ENCODE measurements at places on chromosomes 5 and 9.

GRCh38 chr9:82606071-82606470, 456.9 kb downstream of the RASEF start:
- no peak for DNase-seq

DNA sequence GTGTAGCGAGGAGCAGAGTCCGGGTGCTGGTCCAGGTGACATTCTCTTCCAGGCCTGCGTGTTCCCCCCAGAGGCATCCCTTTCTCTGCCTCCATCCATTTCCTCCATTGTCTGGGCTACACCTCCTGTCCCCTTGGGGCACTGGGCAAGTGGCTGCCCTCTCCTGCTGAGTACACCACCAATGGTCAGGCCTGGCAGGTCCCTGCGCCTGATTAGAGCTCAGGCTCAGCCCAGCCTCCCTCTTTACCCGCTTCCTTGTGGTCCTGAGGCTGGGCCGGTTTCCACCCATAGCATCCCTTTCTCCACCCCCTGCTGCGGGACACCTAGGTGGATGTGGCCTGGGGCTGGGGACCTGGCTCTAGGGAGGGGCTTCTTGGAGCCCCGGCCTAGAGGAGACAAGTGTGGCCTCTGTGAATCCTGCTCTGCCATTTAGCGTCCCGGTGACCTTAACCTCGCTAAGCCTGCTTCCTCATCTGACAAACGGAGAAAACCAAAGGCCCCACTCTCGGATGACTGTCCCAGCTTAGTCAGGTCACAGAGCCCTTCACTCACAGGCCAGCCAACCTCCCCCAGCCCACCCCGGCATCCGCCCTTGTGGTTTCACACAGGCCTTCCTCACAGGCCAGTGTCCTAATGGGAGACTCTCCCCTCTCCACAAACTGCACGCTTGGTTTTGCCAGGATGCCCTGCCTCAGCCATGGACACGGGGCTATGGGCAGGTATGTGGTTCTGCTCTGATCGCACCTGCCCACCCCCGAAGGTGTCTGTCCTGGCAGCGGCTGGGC, 12.9 kb downstream of the DOLPP1 start:
- DNase-seq: no peak

- DNase-seq: no peak
Measured at GRCh38 chr5:126464016-126464415, 40.8 kb downstream of the GRAMD2B start.

DNA sequence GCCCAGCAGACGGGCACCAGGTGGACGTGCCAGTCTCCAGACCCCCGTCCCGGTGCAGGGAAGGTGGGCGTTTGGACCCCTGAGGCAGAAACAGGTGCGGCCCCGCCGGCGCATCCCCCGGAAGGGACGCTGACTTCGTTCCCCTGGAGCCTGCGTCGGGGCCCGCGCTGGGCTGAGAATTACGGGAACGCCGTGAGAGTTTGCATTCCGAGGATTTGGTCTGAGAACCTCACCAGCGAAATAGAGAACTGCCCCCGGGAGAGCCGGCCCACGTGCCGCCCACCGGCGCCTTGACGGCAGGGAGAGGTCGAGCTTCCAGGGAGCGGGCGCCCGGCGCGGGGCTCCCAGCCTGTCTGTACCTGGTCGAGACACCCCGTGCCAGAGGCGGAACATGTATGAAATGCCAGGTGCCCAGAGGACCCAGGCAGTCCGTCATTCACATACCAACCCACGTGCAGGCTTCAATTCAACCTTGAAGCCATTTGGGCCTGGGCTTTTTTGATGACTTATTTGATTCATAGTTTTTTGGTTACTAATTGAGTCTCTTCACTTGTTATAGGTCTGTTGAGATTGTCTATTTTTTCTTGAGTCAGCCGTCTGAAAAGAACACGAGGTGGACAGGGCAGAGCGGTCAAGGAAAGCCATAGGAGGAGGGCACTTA, 877 bp upstream of the CAMSAP1 start:
- no peak for DNase-seq

DNA sequence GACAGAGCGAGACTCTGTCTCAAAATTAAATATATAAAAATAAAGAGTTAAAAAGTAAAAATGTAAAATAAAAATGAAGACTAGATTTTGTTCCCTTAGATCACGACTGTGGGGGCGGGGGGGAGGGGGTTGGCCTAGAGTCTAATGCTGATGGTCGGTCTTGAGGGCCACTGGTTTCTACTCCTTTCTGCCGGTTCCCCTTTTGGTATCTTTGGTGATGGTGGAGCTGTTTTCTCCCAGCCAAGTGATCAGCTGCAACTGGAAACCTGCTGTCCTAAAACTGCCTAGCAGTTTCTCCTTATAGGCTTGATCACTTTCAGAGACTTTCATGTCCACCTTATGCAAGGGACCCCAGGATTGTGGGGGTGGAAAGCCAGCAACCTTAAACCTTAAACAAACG, 1.1 kb downstream of the SRD5A1 start:
- no peak for DNase-seq

DNA sequence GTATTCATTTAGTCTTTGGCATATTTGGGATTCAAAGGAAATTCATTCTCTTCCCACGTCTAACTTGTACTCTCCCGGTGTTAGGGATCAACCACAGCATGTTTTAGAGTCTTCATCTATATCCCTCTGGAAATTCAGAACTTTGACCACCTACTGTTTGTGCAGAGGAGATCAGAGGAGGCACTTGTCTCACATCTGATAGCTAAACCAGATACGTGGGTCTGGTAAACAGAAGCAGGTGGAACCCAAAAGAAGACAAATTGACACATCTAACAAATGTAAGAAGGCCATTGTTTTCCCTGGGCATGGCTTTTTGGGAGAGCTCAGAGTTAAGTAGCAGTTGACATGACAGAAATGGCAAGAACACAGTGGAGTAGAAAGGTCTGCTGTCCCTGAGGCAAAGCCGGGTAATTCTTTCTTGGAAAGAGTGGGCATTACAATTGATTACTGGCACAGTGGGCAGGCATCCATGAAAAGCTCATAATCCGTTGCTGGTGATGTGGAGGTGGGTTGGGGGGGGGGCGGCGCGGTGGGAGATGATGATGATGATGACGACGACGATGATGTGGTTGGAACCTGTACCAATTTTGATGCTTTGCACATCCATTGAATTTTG, 27.5 kb downstream of the PIP5K1B start:
- DNase-seq: no peak

- DNase-seq: no peak
Measured at GRCh38 chr5:176985516-176985915, 21.1 kb downstream of the UIMC1 start.

- DNase-seq: no peak
Measured at GRCh38 chr9:73806876-73807275, 655.2 kb downstream of the ANXA1 start.

GRCh38 chr5:152542741-152543140, 137.7 kb upstream of the NMUR2 start:
- no peak for DNase-seq

- no peak for DNase-seq
Measured at GRCh38 chr5:53956196-53956595, 354.2 kb downstream of the ARL15 start.

DNA sequence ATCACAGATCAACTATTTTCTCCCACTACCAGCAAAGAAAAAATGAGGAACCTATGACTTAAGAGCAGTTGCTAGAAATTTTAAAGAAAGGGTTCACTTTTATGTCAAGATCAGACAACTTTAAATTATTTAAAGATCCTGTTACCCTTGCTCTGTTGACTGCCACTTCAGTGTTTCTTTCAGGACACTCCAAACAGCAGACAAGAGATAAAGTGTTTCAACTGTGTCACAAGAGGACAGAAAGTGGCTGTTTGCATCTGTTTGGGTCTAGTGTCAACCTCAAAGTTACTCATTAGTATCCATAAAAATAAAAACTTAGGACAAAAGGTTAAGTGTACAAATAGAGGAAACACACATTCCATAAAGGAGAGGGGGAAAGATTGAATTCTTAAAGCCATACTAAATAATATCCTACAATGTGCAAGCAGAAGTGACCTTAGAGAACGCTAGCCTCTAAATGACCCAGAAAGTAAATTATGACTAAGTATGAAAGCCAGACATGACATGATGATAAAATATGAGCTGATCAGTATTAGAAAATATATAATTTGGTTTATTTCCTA, 24.9 kb downstream of the HMGCS1 start:
- DNase-seq: no peak

DNA sequence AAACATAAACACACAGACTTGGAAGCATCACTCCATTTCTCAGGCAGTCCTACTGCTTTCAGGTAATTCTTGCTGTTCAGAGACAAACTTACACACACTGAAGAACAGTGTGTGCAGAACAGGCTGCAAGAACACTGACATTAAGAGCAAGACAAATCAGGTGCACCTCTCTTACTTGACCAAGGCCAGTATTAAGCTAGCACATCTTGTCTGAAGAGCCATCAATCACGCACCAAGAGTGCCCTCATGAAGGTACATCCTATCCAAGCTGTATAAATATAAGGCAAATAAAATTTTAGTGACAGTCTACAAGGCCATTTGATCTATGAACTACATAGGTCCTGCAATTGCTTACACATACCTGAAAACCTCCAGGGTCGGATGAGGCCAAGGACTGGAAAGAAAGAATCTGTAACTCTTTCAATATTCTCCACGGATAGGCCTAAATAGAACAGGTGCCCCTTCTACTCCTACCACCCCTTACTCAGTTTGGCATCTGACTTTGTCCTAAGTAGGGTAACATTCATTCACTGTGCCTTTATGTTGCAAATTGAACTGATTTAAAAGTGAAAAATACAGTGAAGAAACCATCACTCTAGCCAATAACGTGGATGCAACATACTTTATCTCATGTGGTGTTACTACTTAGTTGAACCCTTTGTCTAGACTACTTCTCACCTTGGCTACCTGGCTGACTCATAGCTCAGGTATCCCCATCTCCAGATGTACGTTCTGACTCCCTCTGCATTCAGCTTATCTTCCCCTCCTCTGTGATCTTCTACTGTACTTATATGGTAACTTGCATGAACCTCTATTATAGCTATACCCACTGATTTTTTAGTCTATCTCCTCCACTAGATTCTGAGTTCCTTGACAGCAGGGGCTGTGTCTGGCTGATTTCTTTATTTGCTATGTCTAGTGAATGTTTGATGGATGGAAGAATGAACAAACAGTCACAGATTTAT, 256.3 kb downstream of the KIAA0825 start:
- DNase-seq: no peak

DNA sequence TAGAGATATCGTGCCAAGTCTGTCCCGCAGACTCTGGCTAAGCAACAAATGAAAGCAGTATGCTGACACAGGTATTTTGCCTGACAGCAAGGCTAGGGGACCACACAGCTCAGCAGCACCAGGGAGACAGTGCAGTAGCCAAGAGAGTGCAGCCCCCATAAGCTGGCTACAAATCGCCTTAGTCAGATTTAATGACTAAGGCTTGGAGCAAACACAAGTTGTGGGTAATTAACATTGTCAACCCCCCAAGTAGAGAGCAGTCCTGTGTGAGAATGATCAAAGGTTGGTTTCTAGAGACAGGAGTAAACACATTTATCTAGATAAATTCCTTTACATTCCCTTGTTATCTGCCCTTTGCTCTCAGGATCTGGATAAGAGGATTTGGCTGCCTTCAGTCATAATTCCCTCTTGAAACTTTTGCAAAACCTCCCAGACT, 1434.5 kb upstream of the CDH6 start:
- no peak for DNase-seq

DNA sequence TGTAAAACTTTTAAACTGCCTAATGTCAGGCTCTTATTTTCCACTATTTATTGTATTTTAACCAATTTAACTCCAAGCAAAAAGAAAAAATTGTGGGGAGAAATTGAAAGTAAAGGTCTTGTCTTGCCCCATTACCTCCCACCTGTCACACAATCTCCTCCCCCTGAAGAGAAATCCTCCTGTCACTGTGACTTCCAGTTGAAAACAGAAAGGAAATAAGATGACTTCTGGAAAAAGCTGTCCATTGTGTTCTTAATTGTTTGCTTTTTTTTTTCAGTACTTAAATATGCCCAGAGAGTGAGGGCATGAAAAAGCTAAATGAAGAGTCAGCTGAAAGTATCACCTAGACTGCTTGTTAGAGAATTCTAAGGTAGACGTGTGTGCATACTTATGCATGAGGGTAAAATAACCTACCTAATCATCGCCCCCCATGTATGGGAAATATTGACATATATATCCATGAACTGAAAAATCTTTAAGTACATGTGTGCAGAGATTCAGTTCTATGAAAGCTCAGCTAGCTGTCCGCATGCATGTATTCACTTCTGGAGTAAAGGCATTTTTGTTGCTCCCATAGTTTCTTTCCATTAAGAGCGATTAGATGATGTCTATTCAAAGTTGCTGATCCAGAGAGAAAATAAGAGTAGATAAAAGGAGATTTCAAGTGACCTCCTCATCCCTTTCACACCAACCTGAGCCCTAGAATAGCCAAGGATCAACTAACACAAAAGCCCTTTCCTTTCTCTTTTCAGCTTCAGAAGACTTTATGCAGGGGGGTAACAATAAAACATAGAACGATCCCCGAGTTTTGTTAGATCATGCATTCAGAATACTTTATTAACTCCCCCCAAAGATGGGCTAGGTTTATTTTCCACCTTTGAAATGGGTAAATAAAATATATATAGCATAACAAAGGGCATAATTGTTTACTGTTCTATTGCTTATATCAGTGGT, 5.3 kb downstream of the NR2F1-AS1 start:
- DNase-seq: no peak

DNA sequence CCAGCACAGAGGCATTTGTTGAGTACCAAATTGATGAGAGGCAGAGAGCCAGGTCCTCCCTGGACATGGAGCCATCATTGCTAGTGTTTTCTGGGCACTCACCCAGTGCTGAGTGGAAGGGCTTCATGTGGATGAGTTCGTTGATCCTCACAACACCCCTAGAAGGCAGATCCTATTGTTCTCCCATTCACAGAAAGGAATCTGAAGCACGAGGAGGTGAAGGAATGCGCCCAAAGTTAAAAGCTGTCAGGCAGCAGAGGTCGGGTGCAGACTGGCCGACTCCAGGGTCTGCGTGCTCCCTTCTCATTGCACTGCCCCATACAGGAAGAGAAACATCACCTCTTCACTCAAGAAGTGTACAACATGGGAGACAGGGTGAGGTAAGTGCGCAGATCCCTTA, 153.5 kb upstream of the TNPO1 start:
- DNase-seq: no peak

DNA sequence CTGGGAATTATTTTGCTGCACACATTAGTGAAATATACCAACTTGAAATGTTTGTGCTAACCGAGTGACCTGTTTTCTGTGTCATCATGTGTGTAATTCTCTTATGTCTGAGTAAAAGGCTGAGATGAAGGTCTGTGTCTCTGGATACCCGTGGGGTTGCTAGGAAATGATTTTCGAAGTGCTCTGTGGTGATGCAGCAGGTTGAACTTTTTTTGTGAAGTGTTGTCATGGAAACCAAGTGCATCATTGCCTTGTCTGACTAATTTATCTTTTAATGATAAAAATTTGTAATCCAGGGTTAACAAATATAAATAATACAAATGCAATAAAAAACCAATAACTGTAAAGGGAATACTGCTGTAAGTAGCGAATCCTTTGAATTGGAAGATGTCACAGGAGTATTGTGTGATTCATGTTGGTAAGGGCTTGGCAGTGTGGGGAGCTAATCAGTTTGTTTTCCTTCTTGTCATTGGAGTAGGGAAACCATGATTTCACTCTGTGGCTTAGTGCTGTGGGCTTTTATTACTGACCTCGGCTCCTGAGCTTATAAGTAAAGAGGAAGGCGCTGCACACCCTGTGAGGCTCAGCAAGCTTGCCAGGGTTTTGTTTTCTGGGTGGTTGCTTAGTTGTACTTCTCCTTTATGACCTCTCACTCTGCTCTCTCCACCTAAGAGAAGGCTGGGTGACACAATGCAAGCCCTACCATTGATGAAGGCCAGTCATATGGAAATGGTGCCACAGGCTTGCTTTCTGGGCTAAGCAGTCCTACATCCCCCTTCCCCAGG, 22.3 kb downstream of the PDE8B start:
- no peak for DNase-seq
